Karpas-422 (cell line): ENCODE measurements at places on chromosomes 5 and 9.

GRCh38 chr5:102628441-102629175 is 126.5 kb upstream of the PAM start:
- DNase-seq: no peak

GRCh38 chr9:117300371-117301110 is 114.3 kb downstream of the ASTN2 start:
- DNase-seq: no peak

- no peak for DNase-seq
Measured at GRCh38 chr5:149405550-149406202, 26.6 kb upstream of the IL17B start.

DNA sequence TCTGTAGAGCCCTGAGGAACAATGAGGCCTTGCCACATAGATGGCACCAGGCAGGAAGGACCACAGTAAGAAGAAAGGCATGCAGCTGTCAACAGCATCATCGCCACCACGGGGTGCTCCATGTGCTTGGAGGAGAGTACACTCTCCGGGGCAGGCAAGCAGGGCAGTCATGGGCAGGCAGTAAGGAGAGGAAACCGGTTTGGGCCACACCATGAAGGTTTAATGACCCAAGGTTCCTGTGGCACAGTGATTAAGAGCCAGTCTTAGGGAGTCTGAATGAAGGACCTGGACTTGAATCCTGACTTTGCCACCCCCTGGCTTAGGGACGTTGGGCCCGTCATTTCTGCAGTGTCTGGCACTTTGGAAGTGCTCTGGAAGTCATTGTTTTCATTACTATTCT is 80.6 kb upstream of the ZBTB43 start:
- DNase-seq: no peak

DNA sequence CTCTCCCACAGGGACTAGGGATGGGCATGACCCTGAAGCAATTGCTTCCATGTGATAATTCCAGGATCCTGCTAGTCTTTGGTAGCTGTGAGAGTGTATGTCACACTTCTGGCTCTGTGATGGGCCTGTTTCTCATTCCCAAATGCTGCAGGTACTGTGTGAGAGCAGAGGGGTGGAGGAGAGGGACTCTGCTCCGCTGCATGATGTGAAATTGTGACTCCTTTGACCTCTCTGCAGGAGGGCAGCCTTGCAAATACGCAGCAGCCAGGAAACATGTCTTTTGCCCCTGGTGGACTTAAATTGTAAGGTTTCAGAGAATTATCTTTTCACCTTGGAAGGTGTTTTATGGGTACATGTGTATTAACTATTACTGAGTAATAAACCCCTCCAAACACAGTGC is 61.6 kb downstream of the SFXN1 start:
- no peak for DNase-seq

DNA sequence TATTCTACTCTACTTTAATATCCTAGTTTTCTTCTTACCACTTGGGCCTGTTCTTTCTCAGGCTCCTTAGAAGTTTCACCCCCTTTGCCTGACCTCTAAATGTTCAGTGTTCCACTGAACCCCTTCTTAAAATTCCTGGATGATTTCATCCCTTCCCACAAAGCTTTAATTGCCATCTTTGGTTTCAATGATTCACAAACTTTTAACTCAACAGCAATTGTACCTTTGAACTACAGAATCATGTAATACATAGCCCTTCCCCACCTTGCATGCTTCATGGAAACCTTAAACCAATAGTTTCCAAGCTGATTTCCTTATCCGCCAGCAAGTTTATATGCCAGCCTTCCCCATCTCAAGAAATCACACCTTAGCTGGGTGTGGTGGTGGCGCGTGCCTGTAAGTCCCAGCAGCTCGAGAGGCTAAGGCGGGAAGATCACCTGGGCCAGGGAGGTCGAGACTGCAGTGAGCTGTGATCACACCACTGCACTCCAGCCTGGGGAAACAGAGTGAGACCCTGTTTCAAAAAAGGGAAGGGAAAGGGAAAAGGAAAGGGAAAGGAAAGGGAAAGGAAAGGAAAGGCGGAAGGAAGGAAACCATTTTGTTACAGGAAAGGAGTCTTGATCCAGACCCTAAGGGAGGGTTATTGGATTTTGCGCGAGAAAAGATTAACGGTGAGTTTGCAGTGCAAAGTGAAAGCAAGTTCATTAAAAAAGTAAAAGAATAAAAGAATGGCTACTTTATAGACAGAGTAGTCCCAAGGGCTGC is 1023.7 kb upstream of the DMAC1 start:
- no peak for DNase-seq
